ENCODE measurements at places on chromosomes 5 and 9.
A peak's percentile ranks its signal among the peaks of the same experiment; 100 is the strongest.

DNA sequence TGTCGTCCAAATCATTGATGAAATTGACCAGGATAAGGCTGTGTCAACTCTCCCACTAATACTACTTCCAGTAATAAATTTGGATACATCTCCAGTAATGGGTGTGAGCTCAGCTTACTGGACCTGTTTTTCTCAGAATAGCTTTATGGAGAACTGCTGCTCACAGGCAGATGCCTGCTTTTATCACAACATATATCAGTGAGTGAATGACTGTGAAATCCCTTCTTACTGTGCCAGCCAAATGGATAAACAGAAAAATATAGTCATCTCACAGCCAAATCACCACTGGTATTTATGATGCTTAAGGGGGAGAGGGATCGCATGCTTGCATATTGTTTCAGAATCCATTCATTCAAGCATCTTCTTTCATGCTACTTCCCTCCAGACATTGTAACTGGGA is 148.4 kb upstream of the PAPPA start:
- no peak for DNase-seq

GRCh38 chr9:34907044-34907443 is 51.0 kb upstream of the PHF24 start:
- DNase-seq: no peak

DNA sequence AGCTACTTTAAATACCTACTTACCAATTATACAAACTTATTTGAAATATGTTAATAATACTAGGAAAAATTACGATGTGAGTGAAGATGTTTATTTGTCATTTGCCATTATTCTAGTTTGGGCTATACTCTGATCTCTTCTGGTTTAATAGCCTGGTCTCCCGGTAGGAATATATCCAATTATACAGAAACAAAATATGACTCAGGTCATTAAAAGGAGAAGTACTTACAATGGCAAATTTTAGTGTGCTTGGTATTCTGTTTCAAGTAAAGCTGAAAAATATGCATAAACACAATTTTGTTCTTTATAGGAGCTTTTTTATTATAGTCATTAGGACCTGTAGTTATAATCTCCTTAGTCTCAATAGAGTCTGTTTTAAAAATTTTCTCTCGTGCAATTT is 176.8 kb downstream of the SLCO4C1 start:
- DNase-seq: no peak

- DNase-seq: no peak
Observed at GRCh38 chr5:174490728-174491127, 233.7 kb upstream of the MSX2 start.

DNA sequence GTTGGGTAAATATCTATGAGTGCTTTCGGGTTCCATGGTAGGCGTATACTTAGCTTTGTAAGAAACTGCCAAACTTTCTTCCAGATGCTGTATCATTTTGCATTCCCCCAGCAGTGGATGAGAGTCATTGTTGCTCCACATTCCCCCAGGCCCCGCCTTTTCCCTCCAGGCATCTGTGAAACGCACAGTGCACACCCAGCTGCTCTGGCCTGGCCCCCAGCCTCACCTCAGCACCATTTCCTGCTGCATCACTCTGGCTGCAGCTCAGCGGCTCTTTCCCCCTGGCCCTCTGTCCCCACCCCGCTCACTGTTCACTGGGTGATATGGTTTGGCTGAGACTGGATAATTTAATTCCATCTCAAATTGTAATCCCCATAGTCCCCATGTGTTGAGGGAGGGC is 76.6 kb upstream of the SPTLC1 start:
- no peak for DNase-seq

- no peak for DNase-seq
Observed at GRCh38 chr9:82570226-82570625, 492.7 kb downstream of the RASEF start.

DNA sequence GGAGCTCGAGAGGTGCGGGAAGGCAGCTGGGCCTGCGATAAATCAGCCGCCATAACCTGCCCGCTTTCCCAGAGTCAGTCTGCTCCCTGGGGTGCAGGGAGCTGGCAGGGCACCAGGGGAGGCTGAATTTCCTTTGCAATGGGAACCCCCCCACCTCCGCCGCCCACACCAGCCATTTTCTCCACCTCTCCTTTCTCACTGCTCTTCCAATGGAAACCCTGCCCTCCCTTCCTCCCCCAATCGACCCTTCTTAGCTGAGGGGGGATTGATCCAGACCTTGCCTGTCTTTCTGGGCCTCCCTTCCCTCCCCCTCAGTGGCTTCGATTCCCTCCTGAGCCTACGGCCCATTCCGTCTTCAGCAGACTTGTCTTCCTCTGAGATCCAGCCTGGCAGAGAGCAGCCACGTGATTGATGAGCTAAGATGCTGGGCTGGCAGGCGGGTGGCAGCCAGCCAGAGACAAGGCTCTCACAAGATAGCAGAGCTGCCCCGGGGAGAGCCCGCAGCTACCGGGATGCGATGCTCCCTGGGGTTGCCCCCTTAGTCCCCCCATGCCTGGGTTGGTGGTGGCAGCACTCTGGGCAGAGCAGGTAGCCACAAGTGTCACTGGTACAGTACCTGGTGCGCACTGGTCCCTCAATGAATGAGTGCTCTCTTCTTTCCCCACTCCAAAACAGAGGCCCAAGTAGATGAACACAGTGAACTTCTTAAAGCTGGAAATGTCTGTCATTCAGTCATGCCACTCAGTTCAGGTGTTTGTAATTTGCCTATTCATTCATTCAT is 53.7 kb upstream of the FABP6 start:
- no peak for DNase-seq

GRCh38 chr5:22372826-22373660 is 480.1 kb downstream of the CDH12 start:
- DNase-seq: no peak

GRCh38 chr5:43396762-43397304 is 15.4 kb downstream of the CCL28 start:
- DNase-seq: peak; percentile 54

- no peak for DNase-seq
Observed at GRCh38 chr5:148956477-148957385, 106.1 kb downstream of the SH3TC2 start.

DNA sequence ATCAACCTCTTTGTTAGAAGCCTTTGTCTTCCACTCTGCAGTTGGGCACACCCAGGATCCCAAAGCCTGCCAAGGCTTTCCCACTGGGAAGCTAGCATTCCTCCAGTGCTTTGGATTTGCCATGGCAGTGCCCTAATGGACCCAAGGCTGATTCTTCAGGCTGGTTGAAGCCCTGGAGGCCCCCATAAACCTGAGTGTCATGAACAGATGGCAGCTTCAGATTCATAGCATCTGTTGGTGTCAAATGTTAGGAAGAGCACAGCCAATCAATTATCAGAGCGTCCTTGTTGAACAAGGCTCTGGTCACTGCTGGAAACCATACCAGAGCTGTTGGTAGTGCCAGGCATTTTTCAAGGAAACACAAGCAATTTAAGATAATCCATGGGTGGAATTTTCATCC is 241.1 kb upstream of the KLF4 start:
- DNase-seq: no peak

- DNase-seq: no peak
Observed at GRCh38 chr9:34413231-34413852, 36.6 kb upstream of the MYORG start.

DNA sequence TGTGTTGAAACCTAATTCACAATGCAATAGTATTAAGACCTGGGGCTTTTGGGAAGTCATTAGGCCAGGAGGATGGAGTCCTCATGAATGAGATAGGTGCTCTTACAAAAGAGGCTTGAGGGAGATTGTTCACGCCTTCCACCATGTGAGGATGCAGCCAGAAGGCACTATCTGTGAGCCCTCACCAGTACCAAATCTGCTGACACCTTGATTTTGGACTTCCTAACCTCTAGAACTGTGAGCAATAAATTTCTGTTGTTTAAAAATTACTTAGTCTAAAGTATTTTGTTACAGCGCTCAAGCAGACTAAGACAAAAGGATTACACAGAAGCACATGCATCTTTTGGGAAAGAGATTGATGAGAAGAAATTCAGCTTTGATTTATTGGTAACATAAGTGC is 232.9 kb upstream of the NR4A3 start:
- DNase-seq: no peak
